ENCODE measurements at places on chromosomes 3 and 15.

GRCh38 chr3:49470714-49471420, 800 bp downstream of the DAG1 start:
- DNase-seq, result no peak

GRCh38 chr3:25885544-25885943, 95.7 kb downstream of the OXSM start:
- DNase-seq, result no peak

- DNase-seq, result peak; percentile 13
Observed at GRCh38 chr3:149579838-149580542, 77.8 kb downstream of the WWTR1 start.

DNA sequence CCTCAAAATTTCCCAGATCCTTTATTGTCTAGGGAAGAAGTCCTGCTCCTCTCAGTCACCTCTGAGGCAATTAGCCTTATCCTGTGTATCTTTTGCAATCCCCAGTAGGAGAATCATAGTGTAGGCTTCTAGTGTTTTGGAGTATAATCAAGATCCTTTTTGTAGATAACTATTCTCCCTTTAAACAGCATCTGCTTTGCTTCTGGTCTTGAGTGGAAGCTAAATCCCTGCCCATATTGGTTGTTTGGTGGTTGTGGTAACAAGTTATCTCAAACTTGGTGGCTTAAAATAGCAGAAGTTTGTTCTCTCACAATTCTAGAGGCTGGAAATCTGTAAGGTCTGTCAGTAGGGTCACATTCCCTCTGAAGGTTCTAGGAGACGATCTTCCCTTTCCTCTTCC, 217.5 kb upstream of the RASGRP1 start:
- no peak for DNase-seq

- DNase-seq, result no peak
Observed at GRCh38 chr3:89364314-89364713, 256.9 kb downstream of the EPHA3 start.

GRCh38 chr15:100276506-100276905, 65.3 kb downstream of the ADAMTS17 start:
- DNase-seq, result no peak

DNA sequence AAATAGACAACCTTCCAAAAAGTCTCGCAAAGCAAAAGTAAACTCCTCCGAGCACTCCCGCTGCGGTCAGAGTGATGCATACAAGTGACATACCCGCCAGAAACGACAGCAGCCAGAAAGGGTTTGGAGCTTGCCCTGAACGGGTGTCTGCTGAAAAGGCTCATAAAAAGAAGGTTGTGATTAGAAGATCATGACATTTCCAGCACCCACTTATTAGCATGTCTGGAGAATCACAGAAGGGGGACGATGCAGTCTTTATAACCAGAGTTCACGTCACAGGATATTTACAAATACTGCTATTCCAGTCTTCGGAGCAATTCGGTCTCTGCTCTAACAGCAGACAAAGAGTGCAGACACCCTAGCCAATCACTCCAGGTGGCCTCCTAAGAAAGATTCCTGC, 59.1 kb upstream of the FRMD4B start:
- no peak for DNase-seq

DNA sequence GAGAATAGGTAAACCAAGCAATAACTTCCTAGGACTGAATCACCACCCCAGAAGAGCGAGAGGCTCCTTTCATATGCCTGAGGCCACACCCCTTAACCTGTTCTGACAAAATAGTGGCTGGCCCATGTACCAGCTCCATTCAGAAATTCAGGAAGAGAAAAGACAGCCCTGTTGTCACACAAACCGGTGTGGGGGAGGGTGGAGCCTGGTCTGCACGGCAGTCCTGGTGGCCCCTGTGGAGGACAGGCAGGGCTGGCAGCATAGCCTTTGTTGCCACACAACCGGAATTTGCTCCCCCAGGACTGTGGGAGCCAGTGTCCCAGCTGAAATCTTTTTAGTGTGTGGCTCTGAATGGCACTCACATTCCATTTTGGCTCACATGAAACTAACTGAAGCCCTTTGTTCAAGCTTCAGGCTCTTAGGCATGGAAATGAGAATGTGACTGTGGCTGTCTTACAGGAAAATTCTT, 23.8 kb downstream of the RLBP1 start:
- no peak for DNase-seq

DNA sequence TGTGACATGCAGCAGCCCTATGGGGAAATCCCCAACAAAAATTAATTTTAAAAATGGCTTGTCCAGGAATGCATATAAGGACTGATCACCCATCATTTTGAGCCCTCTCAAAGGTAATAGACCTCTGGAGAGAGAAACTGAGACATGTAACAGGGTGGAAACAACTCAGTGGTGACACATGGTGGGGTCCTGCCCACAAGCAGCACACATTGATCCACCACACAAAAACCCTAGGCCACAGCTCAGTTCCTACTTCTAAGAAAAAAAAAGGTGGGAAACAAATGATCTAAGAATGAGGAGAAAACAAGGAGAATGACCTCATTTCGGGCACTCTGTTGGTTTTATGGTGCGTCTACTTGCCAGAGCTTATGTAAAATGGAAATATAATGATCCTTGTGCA, 1.9 kb upstream of the SLC41A3 start:
- no peak for DNase-seq

- no peak for DNase-seq
Observed at GRCh38 chr3:155979746-155980145, 109.3 kb downstream of the GMPS start.

- no peak for DNase-seq
Observed at GRCh38 chr15:52417521-52417920, 111.2 kb downstream of the MYO5A start.

GRCh38 chr3:102189541-102189940, 245.3 kb upstream of the ZPLD1 start:
- DNase-seq, result no peak

GRCh38 chr3:72154391-72155335, 369.7 kb upstream of the PROK2 start:
- DNase-seq, result no peak

DNA sequence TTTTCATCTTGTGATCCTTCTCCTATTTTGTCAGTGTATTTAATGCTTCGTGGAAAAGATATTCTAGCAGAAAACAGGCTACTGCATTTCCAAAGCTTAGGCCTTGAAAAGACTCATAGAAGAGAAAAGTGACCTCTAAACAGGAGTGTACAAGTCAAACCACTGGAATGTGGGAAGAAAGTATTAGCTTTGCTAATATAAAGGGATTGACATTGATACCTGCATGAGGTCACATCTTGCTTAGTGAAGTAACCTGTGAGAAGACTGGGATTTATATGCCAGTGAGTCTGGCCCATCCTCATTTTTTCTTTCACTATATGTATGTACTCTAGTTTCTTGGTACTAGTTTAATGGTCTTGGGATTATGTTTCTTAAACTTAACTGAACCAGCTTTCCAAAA, 132.9 kb upstream of the TMC3 start:
- no peak for DNase-seq

DNA sequence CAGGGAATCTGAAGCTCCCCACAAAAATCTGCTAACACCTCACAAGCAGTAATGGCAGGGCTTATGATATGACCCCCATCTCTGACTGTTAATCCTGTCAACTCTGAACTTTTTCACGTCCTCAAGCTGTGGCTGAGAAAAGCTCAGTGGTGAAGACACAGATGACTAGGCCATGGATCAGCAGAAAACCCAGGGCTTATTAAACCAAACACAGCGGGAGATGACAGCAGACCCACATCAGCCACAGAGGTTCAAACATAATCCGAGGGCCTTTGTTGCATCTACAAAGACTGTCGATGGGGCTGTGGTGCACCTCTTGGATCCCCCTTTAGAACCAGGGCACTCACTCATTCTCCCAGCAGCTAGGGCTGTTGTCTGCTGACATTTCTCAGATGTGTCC, 50.4 kb downstream of the GLB1 start:
- DNase-seq, result peak; percentile 40

DNA sequence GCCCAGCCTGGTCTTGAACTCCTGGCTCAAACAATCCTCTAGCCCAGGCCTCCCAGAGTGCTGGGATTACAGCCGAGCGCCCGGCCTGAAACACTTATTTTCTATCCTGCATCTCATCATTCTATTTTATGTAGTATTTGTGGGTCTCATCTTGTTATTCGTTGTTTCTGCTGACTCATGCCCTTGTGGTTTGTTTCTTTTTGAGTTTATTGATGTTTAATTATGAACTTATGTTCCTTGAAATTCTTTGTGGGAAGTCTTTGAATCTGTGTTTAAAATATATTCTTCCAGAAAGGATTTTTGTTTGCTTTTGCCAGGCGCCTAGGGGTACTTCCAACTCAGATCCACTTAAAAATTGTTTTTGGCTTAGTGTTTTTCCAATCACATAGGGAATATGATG, 78.3 kb upstream of the C15orf39 start:
- DNase-seq, result no peak

DNA sequence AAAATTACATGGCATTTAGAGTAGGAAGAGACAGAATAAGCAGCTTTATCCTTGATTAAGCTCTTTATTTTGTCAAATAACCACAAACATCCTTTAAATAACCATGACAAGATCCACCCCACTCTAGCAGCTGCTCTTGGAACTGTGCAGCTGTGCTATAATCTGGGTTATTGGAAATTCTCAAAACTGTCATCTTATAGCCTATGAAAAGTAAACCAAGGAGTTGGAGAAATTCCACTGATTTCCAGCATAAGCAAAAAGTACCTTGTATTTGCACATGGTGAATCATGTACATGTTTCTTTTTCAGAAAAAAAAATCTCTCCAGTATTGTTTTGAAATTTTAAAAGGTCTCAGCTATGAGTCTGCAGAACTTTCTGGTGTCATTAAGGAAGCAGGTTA, 88.8 kb upstream of the ABI3BP start:
- no peak for DNase-seq

DNA sequence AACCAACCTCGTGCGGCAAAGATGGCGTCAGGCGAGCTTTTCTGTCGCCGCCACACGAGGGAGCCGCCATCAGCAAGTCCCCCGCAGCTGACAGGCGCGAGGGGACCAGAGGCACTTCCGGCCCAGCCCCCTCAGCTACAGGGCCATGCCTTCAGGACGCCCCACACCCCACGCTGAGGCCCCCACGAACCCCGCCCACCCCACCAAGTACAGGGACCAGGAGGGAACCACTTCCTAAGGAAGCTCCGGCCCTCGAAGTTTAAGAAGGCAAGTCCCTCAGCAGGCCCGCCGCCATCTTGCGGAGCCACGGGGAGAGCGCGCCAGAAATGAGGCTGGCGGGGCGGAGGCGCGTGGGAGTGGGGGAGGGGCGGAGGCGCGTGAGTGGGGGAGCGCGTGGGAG, 790 bp downstream of the DAZL start:
- no peak for DNase-seq

DNA sequence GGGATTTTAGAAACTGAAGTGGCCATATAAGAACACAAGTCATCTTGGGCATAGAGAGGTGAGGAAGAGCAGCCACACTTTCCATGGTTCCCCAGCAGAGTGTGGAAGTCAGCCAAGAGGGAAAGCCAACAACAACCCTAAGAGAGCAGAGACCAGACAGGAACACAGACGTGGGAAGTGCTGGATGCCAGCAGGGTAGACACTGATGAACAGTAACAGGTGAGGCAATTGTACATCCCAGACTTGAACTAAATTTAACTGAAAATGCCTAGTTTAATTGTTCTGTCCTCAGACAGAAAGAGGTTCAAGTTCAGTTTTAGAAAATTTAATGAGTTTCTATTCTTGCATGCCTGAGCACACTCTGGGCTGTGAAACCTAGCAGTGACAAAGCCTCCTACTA, 212.1 kb downstream of the ATP8B4 start:
- no peak for DNase-seq

GRCh38 chr3:191492601-191493000, 31.6 kb downstream of the PYDC2 start:
- DNase-seq, result no peak

- no peak for DNase-seq
Observed at GRCh38 chr3:157098823-157099185, 61.1 kb downstream of the CCNL1 start.
